Activated CD4-positive, CD25-positive, alpha-beta regulatory T cell treated with anti-CD3 and anti-CD28 coated beads, Interleukin-2, amount 50 U/mL, for 72 hours (primary cell): ENCODE measurements at places on chromosomes 6 and 20.

- DNase-seq, result no peak
These were observed 61.1 kb upstream of the SLC22A16 start for GRCh38 chr6:110537208-110538123.

DNA sequence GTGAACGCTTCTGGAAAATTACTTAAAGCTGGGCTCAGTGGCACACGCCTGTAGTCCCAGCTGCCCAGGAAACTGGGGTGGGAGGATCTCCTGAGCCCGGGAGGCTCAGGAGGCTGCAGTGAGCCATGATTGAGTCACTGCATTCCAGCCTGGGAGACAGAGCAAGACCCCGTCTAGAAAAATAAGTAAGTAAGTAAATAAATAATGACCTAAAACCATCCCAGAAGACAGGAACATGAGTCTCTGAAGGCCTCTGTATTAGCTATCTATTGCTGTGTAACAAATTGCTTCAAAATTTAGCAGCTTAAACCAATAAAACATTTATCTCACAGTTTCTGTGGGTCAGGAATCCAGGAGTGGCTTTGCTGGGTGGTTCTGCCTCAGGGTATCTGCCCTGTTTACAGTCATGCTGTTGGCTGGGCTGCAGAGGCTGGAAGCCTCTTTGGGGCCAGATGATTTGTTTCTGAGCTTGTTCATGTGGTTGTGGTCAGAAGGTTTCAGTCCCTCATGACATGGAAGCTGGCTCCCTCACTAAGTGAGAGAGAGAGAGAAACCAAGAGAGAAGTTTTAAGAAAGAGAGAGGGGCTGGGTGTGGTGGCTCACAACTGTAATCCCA, 48.4 kb upstream of the NCOA3 start:
- peak; percentile 41 for DNase-seq

GRCh38 chr6:32945108-32945760, 4.4 kb upstream of the HLA-DMB start:
- DNase-seq, result no peak

DNA sequence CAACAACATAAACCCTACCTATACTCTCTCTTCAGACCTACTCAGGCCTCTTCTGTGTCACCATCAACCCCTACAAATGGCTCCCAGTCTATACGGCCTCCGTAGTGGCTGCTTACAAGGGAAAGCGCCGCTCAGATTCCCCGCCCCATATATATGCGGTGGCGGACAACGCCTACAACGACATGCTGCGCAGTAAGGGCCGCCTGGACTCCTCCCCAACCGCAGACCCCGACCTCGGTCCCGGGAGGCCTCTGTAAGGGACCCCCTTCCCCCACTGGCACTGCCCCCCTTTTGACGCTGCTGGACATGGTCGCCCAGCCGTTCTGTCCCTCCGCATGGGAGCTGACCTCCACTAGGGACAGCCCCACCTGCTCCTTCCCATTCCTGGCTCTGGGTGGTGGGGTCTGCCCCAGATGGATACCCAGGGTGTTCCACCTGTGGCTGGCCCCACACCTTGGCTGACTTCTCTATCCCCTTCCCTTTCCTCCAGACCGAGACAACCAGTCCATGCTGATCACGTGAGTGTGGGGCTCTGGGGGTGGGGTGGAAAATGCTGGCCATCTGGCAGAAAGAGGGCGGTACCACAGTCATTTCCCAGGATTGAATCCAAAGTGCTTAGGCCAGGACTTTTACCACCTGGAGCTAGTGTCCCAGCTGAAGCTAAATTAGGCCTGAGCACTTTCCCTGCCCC, 25.0 kb downstream of the MYH7B start:
- DNase-seq, result no peak

DNA sequence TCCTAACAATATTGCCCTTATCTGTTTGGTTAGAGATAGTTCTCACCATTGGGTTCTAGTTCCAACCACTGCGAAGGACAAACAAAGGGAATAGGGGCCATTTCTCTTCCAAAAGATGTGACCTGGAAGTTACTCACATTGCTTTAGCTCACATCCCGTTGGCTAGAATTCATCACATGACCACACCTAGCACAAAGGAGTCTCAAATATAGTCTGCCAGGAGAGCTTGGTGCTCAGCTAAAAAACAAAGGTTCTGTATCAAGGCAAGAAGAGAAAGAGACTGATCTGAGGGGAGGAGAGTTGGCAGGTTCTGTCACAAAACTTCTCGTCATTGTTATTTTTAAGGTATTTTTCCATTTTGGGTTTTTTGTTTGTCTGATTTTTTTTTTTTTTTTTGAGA, 69.8 kb upstream of the GNRH2 start:
- no peak for DNase-seq

GRCh38 chr20:43789593-43789992, 62.8 kb upstream of the GTSF1L start:
- DNase-seq, result no peak

DNA sequence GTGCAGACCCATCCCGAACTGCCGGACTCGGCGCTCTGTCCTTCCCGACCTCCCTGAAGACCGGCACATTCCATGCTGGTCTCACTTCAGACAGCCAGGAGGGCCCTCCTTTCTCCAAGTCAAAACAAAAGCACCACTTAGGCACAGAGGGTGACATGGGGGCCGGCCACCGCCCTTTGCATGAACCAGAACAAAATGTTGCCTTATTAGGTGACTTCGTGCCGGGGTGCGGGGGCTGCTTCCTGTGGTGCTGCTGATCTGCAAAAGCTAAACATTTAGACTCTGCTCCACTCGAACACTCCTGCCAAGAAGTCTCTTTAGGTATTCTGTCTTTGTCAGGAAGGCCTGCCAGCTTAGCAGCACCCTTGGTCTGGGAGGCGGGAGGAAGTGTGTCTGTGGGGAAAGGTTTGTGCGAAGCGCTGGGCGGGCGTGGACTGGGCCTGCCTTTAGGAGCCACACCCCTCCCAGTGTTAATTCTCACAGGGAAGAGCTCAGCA, 133.8 kb downstream of the SMOC2 start:
- no peak for DNase-seq

GRCh38 chr6:73652637-73653570, 888 bp downstream of the SLC17A5 start:
- DNase-seq, result peak; percentile 59

- DNase-seq, result no peak
These were observed 28.6 kb downstream of the CDK19 start for GRCh38 chr6:110786696-110787095.

- no peak for DNase-seq
These were observed 5.4 kb upstream of the DOK5 start for GRCh38 chr20:54469952-54470351.

DNA sequence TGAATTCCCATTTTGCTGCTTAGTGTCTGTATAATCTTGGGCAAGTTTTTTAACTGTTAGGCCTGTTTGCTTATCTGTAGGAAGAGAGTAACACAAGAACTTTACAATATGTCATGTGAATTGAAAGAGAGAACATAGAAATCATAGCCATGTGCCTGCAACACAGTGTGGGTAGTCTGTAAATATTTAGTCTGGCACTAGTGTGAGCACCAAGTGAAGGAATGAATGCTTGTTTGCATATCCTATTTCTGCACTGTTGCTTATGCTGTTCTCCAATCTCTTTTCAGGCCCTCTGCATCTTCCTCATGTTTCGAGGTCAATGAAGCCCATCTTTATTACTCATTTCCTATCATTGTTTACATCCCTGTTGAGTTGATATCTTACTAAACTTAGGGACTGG, 49.2 kb downstream of the CBFA2T2 start:
- no peak for DNase-seq

- DNase-seq, result no peak
These were observed 336.8 kb upstream of the MANEA start for GRCh38 chr6:95240514-95240913.

DNA sequence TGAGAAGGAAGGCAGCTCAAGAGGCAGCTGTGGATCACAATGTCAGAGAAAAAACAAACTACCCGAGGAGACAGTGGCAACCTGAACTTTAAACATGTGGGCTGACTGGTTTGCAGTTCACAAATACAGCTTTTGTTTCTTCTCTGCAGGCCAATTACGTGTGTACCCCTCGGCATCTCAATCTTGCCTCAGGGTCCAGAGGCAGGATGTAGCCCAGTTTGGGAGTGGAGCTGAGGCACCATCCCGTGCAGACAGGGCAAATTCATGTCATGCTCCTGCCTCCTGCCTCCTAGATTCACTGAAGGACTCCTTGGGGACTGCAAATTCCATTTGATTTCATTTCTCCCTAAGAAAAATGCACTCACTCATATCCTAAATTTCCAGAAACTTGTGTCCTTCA, 94.2 kb upstream of the KCNK16 start:
- no peak for DNase-seq

DNA sequence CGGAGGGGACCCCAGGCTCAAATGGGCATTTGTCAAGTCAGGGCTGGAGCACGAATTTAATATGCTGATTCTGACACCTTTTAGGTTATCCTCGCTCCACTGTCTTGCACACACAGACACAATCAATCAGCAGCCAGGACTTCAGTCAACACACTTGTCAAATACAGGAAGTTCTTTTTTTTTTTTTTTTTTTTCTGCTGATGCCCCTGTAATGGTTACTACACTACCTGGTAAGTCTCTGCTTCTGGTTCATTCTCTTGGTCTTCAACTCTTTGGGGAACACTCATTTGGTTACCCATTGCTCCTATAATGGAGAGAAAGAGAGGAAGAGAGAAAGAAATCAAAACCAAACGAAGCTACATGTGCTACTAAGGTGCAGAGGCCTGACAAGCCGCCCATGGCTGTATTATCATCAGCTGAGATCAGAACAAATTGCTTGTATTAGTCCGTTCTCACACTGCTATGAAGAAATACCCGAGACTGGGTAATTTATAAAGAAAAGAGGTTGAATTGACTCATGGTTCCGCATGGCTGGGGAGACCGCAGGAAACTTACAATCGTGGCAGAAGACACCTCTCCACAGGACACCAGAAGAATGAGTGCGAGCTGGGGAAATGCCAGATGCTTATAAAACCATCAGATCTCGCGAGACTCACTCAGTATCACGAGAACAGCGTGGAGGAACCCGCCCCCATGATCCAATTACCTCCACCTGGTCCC, 11.8 kb downstream of the BCAS1 start:
- no peak for DNase-seq

GRCh38 chr6:90401933-90402830, 105.5 kb upstream of the BACH2 start:
- DNase-seq, result no peak

DNA sequence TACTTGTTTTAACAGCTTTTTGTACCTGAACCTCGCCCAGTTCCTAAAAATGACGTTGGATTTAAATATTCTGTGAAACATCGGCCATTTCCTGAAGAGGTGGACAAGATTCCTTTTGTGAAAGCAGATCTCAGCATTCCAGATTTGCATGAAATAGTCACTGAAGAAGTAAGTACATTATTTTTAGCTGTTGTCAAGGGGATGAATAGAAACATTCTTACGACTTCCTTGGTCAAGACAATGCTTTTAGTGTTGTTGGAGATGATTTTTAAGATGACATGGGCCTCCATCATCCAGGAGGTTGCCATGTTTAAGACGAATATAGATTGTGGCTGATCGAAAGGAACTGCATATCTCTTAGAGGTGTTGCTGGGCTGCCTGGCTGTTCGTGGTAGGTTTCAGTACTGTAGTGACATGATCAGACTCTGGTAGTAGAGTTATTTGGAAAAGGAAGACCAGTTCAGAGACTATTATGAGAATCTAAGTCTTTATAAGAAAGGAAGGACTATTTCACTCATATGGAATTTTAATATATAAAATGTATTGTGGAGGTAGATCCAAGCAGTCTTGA, 29.9 kb upstream of the ADIG start:
- no peak for DNase-seq

DNA sequence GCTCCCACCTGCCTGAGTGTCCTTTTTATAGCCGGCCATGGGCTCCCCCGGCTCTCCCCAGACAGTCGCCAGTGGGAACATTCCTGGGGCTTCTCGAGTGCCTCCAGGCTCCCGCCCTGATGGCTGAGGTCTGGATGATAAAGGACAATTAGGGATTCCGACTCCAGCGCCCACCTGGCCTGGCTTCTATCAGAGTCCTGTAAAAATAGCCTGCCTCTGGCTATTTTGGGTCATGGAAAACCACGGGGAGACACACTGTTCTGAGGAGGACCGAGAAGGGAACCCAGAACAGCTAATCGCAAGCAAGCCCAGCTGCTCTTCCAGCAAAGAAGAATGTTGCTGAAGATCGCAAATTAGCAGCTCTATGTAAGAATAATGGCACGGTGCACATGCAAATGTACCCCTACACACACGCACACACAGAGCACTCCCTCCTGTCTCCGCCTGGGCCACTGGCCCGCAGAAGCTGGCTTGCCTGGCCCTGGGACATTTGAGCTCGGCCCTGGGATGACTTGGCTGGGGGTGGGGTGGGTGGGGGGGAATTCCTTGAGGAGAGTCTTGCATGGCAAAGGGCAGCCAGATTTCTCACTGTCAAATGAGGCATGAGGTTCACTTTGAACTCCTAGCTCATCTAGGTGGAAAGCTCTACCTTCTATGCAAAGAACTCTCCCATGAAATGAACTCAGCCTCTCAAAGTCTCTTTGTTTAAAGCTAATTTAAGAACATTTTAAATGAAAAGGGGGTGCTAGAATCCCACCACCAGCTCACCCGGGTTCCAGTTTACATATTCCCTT, 55.3 kb downstream of the CTCFL start:
- DNase-seq, result no peak

- no peak for DNase-seq
These were observed 21.4 kb downstream of the CDYL start for GRCh38 chr6:4797587-4797986.

DNA sequence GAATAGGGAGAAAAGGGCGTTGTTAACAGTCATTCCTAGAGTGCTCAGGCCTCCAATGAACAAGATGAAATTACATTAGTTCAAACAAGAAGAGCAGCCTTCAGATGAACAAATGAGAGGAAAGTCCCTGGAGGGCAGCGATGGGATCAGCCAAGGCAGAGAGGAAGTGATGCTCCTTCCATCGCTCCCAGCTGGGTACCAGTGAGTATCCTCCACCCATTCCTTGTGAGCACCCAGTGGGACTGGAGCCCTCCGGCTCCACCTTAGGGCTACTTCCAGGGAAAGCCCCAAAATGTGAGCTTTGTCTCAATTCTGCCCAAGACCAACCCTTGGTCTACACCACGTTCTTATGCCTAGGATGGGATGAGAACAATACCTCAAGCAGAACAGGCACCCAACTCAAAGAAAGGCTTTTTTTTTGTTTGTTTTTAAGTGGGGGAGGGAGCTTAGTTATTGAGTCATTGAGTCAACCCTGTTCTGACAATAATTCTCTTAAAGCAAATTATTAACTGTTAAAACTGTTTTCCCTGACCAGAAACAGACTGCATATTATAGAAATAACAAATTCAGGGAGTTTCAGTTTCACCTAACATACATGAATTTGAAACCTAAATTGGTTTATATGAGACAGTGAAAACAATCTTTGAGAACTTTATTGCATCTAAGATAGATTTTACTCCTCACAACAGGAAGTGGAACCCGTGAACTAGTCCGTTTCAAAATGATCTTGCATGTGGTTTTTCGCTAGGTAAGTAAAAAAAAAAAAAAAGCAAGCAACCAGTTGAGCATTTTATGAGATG, 106.9 kb downstream of the IPCEF1 start:
- DNase-seq, result peak; percentile 43

- DNase-seq, result peak; percentile 43
These were observed 1.1 kb downstream of the SOX4 start for GRCh38 chr6:21594416-21595281.
